ENCODE measurements at places on chromosomes 7 and 10.

- no peak for DNase-seq
These were observed 19.7 kb downstream of the AHR start for GRCh38 chr7:17318146-17318545.

- no peak for DNase-seq
These were observed 1150.0 kb upstream of the POT1 start for GRCh38 chr7:126079581-126079980.

DNA sequence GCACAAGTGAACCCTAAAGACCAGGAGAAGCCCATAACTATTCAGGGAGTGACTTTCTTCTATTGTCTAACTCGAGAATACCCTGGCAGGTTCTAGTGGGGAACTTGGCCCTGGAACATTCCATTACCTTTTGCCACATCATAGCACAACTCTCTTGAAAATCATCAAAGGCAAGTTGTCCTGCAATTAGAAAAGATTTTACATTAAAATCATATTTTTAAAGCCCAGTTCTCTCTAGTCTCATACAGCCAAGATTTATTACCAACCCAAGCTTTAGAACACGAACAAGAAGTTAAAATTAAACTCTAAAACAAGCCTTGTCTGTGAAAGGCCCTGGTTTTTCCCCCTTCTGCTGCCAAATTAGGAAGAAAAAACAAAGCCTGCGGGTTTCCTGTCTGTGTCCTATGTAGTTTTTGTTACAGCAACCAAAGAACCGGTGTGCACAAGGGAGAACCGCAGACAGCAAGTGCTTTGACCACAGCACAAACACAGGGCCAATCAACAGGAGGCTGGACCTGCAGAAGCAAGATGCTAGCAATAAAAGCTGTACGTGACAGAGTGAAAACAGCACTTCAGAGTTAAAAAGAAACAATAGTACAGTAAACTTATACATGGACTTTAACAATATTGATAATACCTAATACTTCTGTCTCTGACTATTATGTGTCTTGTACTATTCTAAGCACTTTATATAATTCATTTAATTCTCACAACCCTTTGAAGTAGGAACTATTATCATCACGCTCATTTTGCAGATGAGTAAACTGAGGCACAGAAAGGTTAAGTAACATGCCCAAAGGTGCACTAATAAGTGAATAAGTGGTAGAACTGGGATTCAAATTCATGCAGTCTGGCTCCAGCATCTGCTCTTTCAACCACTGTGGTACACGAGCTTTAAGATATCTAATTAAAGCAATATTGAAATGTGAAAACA lies 65.8 kb downstream of the STK17A start:
- DNase-seq, result no peak

DNA sequence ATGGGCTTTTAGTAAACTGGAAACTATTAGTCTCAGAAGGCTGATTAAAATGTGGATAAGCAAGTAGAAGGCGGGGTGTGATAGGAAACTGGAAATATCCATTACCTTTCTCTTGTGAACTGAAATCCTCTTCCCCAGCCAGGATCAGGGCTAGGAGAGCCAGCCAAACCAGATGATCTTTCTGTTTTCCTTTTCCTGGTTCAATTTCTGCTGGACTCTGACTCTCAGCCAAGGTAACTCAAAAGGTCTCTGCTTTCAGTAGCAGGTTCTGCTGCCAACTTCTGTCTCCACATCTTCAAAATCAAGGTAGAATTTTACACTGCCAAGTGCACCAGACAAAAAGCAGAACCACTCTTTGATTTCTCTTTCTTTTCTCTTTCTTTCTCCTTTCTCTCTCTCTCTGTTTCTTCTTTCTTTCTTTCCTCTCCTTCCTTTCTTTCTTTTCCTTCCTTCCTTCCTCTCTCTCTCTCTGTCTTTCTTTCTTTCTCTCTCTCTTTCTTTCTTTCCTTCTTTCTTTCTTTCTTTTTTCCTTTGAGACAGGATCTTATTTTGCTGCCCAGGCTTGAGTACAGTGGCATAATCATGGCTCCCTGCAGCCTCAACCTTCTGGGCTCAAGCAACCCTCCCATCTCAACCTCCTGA lies 30.8 kb downstream of the OTUD1 start:
- no peak for DNase-seq
